ENCODE measurements at places on chromosomes 6 and 20.

DNA sequence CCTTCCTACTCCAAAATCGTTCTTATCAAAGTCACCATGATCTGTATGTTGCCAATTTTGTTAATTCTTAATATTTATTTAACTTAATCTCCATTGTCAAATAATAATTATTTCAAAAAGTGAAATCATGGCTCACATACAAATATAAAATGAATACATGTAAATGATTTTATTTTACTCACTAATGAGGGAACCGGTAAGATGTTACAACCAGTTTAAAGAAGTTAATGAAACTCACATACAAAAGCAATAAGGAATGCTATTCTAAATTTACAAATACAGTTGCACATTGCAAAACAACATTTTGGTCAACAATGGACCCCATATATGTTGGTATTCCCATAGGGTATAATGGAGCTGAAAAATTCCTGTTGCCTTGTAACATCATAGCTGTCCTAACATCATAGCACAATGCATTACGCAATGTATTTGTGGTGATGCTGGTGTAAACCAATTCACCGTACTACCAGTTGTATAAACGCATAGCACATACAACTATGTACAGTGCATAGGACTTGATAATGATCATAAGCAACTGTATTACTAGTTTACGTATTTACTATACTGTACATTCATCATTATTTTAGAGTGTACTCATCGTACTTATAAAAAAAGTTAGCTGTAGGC is 6.5 kb upstream of the SLC22A16 start:
- no peak for DNase-seq

DNA sequence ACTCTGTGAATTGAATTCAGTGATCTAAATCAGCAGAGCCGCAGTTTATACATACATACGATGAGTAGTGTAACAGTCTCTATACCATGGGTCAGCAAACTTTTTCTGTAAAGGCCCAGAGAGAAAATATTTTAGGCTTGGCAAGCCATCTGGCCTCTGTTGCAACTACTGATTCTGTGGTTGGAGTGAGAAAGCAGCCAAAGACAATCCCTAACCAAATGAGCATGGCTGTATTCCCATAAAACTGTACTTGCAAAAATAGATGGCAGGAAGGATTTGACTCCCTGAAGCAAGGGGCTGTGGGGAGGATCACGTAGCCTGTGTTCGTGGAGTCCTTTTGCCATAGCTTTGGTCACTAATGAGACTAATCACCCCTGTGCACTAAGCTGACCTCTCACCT is 17.9 kb upstream of the MOCS1 start:
- DNase-seq: no peak

- DNase-seq: no peak
Observed at GRCh38 chr6:70846207-70846835, 110.5 kb downstream of the B3GAT2 start.

- no peak for DNase-seq
Observed at GRCh38 chr20:40685349-40685748, 3.7 kb downstream of the MAFB start.

GRCh38 chr6:111533087-111533784 is 50.2 kb upstream of the REV3L start:
- no peak for DNase-seq

DNA sequence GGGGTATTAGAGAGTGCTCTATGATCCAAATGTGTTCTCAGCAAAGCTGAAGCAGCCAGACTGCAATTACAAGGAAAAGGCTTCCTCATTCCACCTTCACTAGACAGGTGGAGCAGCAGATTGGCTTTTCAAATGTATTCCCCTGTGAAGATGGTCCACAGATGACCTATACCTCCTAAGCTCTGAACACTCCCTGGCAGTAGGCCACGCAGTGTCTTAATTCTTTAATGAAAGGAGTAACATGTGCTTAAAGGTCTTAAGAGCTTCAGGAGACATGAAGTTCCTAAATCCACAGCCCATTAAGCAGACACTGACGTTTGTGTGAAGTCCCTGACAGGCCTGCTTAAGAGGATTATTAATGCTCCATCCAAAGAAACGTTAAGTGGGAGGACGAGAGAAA is 138.9 kb upstream of the NUP153 start:
- no peak for DNase-seq

GRCh38 chr20:6466075-6466810 is 301.2 kb upstream of the BMP2 start:
- no peak for DNase-seq

DNA sequence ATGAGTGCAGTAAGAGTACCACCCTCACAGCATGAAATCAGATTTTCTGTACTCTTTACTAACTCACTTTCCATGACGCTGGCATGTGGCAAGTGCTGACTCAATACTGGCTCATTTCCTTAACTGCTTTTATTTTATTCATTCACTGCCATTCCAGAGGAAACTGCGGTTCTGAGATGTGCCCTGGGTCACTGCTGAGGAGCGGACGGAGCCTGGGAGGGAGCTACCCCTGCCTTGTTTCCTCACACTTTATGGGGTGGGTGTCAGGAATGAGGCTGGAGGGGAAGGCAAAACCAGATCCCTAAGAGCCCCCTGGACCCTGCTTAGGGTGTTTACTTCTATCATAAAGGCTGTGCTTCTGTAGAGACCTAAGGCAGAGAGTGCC is 14.4 kb downstream of the NT5E start:
- no peak for DNase-seq

GRCh38 chr6:84868149-84868548 is 103.8 kb upstream of the TBX18 start:
- DNase-seq: no peak

DNA sequence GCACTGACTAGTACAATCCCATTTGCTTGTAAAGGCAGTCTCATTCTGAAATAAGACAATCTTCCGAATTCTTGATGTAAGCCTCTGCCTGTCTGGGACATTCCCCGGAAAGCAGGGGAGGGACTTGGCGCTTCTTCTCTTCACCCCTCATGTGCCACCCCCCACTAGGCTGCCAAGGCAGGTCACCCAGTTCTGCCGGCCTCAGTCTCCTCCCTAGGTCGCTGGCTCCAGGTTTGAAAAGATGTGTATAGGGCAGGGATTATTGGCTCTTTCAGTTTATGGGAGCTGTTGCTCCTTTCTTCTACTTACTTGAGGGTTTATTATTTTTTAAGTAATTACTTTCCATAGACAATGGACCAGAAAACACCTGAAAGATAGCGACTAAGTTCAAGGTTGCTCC is 158.1 kb upstream of the RPS6KA2 start:
- no peak for DNase-seq

DNA sequence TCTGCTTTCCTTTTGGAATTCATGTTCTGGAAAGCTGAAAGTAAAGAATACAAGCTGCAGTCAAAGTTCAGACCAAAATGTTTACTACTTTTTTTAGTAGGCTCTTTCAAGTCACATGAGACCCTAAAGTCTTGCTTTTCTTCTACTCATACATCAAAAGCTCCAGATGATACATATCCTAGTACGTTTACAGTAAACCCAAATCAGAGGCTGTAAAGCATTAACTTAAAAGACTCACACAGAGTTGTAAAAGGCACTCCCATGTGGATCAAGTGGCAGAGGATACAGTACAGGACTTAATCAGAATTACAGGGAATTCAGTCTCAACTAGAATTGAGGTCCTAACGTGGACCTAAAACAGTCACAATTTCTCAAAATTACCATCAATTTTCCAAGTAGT is 40.7 kb downstream of the STK38 start:
- no peak for DNase-seq

GRCh38 chr6:113901482-113901881 is 44.3 kb downstream of the MARCKS start:
- DNase-seq: no peak

- no peak for DNase-seq
Observed at GRCh38 chr6:24891004-24891403, 44.8 kb downstream of the RIPOR2 start.

DNA sequence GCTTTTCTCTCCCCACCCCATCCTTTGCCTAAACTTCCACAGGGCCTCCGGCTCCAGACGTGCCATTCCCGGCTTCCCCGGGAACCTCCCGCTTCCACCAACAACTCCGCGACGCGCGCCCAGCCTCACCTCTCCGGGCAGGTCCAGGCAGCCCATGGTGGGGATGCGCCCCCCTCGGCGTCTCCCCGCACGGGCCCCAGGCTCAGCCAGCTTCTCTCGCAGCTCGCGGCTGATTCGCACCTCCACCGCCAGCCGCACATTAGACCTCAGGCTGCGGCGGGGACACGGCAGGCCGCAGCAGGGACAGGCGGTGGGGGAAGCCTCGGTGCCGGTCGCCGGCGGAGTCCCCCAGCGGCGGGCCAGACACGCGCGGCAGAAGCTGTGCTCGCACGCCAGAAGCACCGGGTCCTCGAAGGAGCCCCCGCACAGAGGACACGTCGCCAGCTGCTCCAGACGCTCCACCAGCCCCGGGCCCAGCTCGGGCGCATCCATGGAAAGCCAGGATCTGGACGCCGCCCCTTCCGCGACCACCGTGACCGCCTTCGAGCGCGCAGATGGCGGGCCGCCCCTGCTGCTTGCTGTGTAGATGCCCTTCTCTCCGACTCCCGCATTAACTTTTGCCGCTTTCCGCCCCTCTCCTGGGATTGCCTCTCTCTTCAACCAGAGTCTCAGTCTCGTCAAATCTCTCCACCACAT is at the start of gene RNF39:
RNF39 (minus strand) TSS at position 676 of the 696 bp plus-strand sequence; CDS start at position 492, 184 bp downstream.
- DNase-seq: peak; percentile 59

GRCh38 chr6:157430834-157431233 is 49.8 kb downstream of the ZDHHC14 start:
- no peak for DNase-seq

GRCh38 chr6:82766476-82766875 is 299.2 kb downstream of the UBE3D start:
- no peak for DNase-seq

GRCh38 chr6:25660512-25660911 is 8.5 kb downstream of the SCGN start:
- DNase-seq: no peak

GRCh38 chr6:90285042-90285481 is 11.6 kb downstream of the BACH2 start:
- no peak for DNase-seq

DNA sequence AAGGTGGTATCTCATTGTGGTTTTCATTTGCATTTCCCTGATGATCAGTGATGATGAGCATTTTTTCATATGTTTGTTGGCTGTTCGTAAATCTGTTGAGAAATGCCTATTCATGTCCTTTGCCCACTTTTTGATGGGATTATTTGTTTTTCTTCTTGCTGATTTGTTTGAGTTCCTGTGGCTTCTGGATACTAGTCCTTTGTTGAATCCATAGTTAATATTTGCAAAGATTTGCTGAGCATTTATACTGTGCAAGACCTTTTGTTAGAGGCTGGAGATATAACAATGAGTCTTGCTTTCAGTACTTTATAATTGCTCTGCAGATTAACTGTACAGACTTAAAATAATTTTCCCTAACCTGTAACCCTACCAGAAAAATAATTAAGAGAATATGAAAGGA is 35.6 kb downstream of the PDE7B start:
- DNase-seq: no peak

DNA sequence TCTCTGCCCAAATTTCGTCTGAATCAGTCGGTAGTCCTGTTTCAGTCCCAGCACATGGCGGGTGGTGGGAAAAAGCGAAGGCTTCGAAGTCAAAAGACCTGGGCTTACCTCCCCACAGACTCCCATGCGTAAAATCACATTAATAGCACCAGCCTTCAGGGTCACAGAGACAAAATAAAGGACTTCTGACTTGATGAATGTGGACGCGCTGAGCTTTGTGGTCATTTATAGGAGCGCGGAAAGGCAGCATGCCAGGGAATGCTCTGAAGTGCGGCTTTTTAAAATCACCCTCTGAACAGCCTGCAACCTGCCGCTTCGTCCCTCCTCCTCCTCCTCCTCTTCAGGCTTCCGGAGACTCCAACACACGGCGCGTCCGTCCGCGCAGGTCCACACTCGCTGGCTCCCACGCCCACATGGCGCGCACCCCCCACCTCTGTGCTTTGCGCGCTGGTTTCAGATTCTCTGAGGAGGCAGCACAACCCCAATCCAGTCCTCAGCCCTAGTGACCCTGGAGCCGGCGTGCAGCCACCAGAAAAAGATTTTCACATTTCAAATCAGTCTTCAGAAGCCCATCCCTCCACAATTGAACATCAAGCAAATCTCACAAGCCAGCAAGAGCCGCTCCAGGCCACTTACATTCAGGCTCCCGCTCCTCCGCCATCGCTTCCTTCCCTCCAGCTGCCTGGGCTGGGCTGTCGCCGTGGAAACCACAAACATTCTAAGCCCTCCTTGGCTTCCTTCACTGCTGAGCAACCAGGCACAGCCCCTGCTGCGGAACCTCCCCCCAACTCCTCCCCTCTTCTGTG is at the start of gene C6orf118:
C6orf118 (minus strand) TSS at position 680 of the 806 bp plus-strand sequence; CDS start at position 661, 19 bp downstream.
- peak; percentile 92 for DNase-seq

GRCh38 chr20:36315545-36316351 is 9.6 kb downstream of the DLGAP4 start:
- peak; percentile 48 for DNase-seq

- peak; percentile 90 for DNase-seq
Observed at GRCh38 chr20:36384022-36384619, 78.0 kb downstream of the DLGAP4 start.

- DNase-seq: no peak
Observed at GRCh38 chr6:75893058-75893775, 144.2 kb downstream of the MYO6 start.

DNA sequence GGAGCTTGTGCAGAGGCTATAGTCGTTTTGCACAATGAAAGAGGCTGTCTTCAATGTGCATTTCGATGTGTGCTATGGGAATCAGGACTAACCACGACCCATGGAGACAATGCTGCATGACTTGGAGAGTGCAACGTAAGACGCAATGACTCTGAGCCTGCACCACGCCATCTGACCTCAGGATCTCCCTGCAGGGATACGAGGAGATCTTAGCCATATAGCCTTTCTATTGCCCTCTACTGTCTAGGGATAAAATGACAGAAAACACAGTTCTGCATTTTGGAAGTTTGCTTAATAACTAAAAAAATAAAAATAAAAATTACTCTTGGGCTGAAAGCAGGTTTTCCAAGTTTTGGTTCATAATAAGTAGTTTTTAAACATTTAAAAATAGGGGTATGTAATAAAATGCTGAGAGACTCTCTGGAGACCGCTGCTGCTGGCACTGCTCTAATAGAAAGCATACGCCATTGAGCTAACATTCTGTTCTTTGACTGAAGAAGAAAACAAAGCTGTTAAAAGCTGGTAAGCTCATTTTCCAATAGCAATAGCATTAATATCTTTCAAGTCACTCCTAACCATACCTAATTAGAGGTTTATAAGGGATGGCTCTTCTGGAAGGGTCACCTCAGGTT is 87.2 kb downstream of the PDE7B start:
- no peak for DNase-seq

- no peak for DNase-seq
Observed at GRCh38 chr6:90008189-90008907, 114.1 kb downstream of the GJA10 start.
